ENCODE measurements at places on chromosomes 11 and 22.

- no peak for DNase-seq
These were observed 78.5 kb downstream of the DKK3 start for GRCh38 chr11:11929920-11930319.

GRCh38 chr11:130183878-130184610 lies 24.5 kb downstream of the ST14 start:
- DNase-seq: no peak

GRCh38 chr22:46551321-46551720 lies 13.9 kb upstream of the CELSR1 start:
- DNase-seq: no peak

GRCh38 chr11:37306563-37306962 lies 708.5 kb upstream of the RAG2 start:
- no peak for DNase-seq

DNA sequence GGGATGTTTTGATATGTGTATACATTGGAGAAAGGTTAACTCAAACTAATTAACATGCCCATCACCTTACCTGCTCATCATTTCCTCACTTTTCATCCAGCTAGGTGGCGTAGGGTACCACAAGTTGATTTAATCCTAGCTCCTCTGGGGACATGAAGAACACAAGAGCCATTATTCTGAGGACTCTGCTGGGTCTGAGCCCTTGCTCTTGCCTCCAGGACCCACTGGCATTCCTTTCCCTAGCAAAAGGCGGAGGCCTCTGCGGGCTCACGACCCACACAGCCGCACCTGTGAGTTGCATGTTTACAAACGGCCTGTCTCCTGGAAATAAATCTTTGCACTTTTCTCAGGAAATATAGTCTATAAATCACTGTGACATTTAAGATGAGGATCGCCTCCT lies 871.9 kb downstream of the TBC1D22A start:
- DNase-seq: no peak

DNA sequence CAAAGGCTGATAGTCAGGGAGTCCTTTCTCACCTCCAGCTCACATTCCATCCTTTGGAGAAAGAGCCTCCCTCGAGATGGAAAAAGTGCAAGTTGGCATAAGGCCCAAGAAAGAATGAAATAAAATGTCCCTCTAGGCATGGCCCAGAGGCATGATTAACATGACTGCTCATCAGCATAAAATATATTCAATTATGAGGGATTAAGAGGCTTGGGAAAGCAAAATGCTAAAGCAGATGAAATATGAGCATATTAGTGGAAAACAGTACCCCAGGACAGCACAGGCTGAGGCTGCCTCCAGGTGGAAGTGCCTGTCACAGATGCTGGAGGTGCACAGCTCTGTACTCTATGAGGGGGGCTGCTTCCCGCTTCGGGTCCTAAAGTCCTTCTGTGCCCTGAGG lies 347.8 kb upstream of the PLET1 start:
- no peak for DNase-seq

DNA sequence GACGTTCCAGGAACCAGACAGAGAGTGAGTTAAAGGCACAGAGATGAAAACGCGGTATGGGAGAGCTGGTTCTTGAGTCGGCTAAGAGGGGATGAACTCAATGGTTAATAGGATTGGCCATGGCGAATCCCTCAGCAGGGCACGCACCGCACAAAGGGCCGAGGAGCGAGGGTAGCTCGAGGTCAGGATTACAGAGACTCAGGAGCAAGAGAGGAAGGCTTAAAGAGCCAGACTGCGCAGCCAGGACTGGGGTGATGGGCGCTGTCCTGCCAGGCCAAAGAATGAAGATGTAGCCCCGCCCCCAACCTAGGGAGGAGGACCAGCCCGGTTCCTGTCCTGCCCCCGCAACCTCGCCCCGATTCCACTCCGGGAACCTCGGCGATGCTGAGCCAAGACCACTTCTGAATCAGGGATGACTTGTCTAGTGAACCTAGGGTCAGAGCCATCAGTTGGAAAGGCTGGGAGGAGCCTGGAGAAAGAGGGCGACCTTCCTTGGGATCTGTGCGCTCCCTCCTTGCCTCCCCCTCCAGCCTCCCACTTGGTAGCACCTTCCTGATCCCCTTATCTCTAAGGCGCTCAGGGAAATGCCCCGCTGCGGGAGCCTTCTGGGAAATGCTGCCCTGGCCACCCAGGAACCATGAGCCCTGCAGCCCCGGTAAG lies at the start of gene PLEKHB1:
Gene PLEKHB1 (plus strand): TSS at position 610 of the 660 bp plus-strand sequence. CDS start 28 bp downstream, at position 638.
- DNase-seq: no peak

GRCh38 chr11:116263019-116263418 lies 509.8 kb downstream of the BUD13 start:
- no peak for DNase-seq

- no peak for DNase-seq
These were observed 5.3 kb upstream of the KLHDC7B start for GRCh38 chr22:50540381-50540780.

GRCh38 chr11:58617976-58618557 lies 4.4 kb upstream of the CNTF start:
- no peak for DNase-seq

DNA sequence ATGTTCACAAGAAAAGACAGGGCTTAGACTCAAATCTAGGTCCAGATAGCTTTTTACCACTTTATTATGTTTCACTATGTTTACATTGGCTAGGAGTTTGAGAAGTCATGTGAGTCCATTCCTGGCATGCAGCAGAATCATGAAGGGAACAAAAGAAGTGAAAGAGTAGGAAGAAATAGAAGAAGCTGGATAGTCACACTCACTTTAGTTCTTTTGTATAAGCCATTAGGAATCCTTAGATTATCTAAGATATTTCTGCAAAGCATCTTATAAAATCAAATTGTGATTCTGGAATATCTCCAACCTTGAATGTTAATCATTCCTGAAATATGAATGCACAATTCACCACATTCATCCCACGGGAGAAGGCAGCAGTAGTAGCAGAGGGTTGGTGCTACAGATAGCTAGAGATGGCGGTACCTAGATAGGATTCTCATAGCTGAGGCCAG lies 31.9 kb downstream of the MAML2 start:
- peak; percentile 46 for DNase-seq

DNA sequence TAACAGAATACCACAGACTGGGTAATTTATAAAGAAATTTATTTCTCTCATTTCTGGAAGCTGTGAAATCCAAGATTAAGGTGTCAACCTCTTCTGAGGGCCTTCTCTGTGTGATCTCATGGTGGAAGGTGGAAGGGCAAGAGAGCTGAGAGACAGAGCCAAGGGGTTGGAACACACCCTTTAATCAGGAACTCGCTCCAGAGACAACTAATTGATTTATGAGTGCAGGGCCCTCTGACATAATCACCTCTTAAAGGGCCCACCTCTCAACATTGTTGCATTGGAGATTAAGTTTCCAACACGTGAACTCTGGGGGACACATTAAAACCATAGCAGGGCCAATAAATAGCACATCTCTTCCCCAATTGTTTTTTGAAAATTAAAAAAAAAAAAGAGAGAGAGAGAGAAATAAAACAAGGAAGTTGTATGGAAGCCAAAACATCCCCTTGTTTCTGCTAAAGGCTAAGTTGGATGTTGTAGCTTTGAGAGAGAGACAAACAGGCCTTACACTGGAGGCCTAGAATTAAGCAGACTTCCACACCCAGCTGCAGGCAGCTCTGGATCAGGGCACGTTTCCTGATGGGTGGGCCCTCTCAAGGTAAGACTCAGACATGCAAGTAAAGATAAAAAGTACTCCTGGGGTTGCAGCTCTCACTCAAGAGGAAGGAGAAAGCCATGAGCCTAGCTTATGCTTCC lies 64.1 kb upstream of the BIRC3 start:
- DNase-seq: no peak

GRCh38 chr22:45799291-45799690 lies 127.7 kb downstream of the ATXN10 start:
- no peak for DNase-seq

DNA sequence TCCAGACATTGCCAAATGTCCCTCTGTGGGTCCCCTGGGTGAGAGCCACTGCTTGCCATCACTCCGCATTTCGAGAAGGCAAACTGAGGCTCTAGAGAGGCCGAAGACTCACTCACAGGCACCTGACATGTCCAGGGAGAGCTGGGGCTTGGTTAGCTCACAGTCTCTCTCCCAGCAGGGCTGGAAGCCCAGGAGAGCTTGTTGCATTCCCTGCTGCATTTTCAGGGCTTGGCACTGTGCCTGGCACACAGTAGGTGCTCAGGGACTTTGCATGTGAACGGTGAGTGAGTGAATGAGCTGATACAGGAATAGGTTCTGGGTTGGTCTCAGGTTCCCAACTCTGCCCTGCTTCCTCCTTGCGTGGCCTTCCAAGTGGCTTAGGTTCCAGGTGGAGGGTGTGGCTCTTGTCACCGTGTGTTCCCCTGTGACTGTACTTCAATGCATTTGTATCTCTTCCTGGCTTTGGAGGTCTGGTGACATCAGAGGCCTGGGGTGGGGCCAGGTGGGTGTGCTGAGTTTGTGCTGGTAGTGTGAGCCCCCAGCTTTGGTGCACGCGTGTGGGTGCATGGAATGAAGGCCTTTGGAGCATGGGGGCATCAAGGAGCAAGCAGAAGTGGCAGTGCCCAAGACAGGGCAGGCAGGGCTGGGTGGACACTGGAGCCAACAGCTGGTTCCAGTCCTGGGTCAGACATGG lies 18.4 kb upstream of the SMIM38 start:
- DNase-seq: no peak

DNA sequence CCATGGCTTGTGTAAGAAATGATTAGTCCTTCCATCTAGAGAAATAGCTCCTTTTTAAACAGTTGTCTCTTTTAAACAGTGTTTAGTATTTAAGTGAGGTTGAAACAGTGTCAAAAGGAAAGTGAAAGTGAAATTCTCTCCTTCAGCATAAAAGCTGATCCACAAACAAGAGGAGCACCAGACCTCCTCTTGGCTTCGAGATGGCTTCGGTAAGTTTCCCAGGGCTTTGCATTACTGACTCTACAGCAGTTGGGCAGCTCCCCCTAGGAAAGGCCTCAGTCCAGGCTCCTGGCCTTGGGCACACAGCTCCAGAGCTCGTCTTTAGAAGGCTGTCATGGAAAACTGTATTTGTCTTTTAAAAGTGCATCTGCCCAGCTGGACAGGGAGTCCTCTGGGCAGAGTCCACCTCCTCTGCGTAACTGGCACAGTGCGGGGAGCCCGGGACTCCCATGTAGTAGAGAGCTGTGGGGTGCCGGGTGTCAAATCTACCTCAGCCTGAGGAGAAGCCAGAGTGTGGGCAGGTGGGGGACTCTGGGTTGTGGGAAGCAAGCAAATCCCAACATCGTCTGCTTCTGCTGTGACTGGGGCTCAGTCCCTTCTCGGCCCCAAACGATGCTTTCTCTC lies at the start of gene PLAAT4:
Gene PLAAT4 (plus strand): TSS at position 140 of the 624 bp plus-strand sequence. CDS start 61 bp downstream, at position 201.
- peak; percentile 63 for DNase-seq

DNA sequence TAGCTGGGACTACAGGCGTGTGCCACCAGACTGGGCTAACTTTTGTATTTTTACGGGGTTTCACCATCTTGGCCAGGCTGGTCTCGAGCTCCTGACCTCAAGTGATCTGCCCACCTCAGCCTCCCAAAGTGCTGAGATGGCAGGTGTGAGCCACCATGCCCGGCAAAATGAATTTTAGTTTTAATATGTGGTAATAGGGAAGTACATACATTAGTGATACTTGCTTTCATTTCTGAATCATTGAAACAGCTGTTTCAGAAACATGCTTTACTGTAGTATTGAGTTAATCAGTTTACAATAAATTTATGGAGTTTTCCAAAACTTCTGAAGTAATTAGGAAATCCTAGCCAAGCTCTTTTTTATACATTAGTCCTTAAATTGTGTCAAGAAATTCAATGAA lies 15.6 kb downstream of the PCF11 start:
- no peak for DNase-seq

DNA sequence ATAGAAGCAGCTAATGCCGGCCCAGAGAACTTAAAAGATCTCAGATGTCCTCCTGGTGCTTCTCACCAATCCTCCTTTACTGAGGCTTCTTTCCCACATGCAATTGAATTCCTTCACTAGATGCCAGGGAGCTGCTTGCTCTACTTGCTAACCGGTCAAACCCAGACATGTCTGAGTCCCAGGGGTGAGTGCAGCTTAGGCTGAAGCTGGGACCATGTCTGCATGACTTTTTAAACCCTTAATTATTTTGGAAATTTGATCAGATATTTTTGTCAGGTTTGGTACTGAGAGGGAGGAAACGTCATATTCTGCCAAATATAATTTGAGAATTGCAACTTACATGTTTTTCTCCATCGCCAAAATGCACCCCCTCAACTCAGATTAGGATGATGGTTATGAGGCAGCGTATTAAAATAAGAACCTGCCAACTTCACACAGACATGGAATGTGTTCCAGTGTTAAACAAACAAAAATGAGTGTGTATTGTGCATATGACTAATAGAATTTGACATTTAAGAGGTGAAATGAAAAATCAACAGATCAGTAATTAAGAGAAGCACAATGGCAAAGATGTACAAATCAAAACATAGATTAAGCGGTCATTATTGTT lies 529.5 kb downstream of the ETS1 start:
- DNase-seq: no peak

DNA sequence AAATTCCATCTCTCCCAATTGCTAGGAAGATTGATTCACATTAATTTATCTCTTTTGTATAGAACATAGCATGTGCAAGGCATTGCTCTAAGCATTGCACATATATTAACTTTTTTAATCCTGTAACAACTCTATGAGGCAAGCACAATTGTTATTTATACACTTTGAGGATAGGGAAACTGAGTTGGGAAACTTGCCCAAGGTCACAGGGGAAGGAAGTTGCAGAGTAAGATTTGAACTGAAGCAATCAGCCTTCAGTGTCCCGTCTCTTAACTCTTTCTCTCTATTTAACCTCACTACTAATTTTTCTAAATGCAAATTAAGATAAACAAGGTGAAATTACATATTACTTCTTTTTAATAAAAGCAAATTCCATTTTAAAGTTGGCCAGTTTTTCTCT lies 22.2 kb downstream of the OR56B4 start:
- DNase-seq: no peak

GRCh38 chr11:131615611-131616010 lies 245.2 kb downstream of the NTM start:
- DNase-seq: no peak

DNA sequence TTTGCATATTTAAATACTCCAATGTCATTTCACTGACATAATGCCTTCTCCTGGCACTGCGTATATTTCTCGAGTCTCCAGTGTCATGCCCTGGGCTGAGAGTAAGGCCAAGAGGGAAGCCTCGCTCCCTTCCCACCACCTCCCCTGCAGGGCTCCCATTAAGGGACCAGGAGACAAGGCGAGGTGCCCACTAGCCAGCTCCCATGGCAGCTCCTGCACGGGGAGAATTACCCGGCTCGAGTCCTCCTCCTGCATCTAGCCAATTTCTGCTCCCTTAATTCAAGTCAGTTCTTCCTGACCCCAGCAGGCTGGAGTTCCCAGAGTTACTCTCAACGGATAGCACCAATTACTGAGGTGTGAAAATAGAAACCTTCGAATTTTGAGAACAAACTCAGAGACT lies 31.9 kb downstream of the OPCML start:
- DNase-seq: no peak

GRCh38 chr11:129320494-129320893 lies 55.2 kb upstream of the BARX2 start:
- DNase-seq: no peak

GRCh38 chr11:7890417-7891172 lies 40.5 kb downstream of the OR10A6 start:
- no peak for DNase-seq

Data from AG08395 (cell line).